ENCODE measurements at places on chromosomes 2 and 18. TPM values are rescaled to one million over a fixed set of nuclear protein-coding genes. Genes with fewer than 3 reads are reported as not detected.

The SERPINB10 gene
- total RNA-seq, result 0.22 TPM

The NT5DC4 gene
- total RNA-seq, result not detected

The MROH2A gene
- total RNA-seq, result not detected

The ASXL3 gene
- total RNA-seq, result 6.5 TPM

The ADRA2B gene
- 4.5 TPM for total RNA-seq

The ATOH8 gene
- 106 TPM for total RNA-seq

The STAM2 gene
- 39.8 TPM for total RNA-seq

The ABHD3 gene
- 11.5 TPM for total RNA-seq

The SYT4 gene
- total RNA-seq, result not detected

The MBD1 gene
- 103 TPM for total RNA-seq

The APLF gene
- total RNA-seq, result 10.8 TPM

The SPEG gene
- total RNA-seq, result 8.6 TPM

The LHCGR gene
- total RNA-seq, result 5.7 TPM

The NYAP2 gene
- total RNA-seq, result not detected

The SLC9A2 gene
- not detected for total RNA-seq

The CFC1 gene
- not detected for total RNA-seq

The CRYGD gene
- total RNA-seq, result not detected

The ALPG gene
- total RNA-seq, result not detected

The CDK5R2 gene
- not detected for total RNA-seq

The ANKMY1 gene
- 14.2 TPM for total RNA-seq

The C2orf78 gene
- not detected for total RNA-seq

The PIGN gene
- 40.0 TPM for total RNA-seq

The UGT1A8 gene
- not detected for total RNA-seq

The RGPD4 gene
- total RNA-seq, result not detected

The AMER3 gene
- total RNA-seq, result not detected

The MERTK gene
- total RNA-seq, result 26.9 TPM

The FBXO36 gene
- 7.3 TPM for total RNA-seq

The UPP2 gene
- not detected for total RNA-seq

All from tibial nerve (tissue), 4 donors.